ENCODE measurements at places on chromosomes 11 and 22.

GRCh38 chr22:37552524-37553163 is 7.6 kb upstream of the CDC42EP1 start:
- peak; percentile 59 for DNase-seq

DNA sequence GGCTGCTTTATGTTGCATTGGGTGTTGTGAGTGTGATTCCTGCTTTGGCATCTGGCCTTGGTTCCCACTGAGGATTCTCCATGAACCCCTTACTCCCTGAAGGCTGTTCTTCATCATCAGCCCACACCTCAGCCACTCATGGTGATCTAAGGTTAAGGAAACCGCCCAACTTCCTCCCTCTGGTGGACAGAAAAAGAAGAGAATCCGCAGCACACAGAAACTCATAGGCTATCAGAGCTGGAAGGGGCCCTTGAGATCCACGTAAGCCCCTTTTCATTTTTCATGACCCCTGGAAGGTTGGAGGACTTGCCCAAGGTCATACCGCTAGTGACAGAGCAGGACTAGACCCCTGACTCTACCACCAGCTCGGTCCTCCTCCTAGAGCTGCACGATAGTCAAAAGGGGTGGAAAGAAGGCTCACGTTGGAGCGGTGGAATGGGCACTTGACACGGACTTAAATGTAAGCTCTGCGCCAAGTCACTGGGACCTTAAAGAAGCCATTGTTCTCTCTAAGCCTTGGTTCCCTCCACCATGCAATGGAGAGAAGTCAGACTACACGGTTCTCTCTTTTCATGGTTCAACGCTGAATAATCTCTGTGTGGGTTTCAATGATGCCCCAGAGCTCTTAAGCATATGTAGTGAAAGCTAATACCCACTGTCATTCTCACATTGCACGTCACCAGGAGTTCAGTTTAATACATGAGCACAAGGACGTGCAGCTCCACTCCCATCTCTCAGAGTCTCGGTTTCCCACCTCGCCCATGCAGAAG is 83.6 kb upstream of the CRTAM start:
- peak; percentile 50 for DNase-seq

- peak; percentile 74 for DNase-seq
Observed at GRCh38 chr11:61893981-61894380, 2.6 kb upstream of the FADS3 start.

- DNase-seq = no peak
Observed at GRCh38 chr11:115287266-115287665, 216.9 kb downstream of the CADM1 start.

DNA sequence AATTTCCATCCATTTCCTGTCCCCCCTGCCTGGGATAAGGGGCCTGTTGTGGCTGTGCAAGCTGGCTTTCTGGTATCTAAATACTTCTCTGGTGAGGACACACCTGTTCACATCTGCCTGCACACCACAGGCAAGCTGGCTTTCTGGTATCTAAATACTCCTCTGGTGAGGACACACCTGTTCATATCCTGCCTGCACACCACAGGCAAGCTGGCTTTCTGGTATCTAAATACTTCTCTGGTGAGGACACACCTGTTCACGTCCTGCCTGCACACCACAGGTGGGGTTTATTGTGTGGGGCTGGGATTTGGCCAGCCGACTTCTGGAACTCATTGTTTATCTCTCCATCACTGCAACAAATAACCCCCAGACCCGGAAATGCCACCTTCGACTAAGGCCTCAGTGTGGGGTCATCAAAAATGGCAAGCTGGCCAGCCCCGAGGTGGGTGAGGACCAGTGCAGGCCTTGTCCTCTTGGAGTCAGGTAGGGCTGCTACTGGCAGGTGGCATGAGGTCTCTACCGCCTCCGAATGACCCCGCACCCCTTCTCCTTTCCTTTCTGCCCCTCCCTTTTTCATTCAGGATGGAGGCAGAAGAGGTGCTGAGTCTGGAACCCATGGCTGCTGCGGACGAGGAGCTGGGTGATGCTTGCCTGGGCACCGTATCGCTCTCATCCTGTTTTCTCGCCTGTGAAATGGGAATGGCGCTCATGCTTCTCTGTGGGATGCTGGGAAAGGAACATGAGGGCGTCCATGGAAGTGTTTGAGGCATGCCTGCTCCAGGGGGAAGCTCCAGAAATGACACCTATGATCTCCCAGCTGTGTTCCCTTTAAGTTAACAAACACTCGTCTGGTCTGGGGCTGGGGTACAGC is 43.5 kb upstream of the MYEOV start:
- DNase-seq = no peak

GRCh38 chr11:105215528-105215927 is 76.0 kb upstream of the CARD18 start:
- no peak for DNase-seq

DNA sequence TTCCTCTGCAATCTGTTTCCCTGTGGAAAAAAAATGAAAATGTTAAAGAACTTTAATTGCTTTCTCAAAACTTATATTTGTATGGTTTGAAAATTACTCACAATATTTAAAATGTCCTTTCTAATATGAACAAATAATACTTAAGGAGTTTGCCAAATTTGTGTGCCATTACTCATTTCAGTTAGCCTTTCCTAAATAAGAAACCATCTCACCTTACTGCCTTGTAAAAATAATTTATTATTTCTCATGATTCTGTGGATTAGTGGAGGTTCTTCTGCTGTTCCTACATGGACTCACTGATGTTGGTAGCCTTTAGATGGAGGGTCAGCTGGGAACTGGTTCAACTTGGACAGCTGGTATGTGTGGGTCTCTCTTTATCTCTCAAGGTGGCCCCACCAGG is 428.6 kb downstream of the CNTN5 start:
- DNase-seq = no peak

- peak; percentile 47 for DNase-seq
Observed at GRCh38 chr11:118996926-118997626, 862 bp upstream of the CENATAC start.

- no peak for DNase-seq
Observed at GRCh38 chr11:46348566-46349401, 1.5 kb downstream of the DGKZ start.

DNA sequence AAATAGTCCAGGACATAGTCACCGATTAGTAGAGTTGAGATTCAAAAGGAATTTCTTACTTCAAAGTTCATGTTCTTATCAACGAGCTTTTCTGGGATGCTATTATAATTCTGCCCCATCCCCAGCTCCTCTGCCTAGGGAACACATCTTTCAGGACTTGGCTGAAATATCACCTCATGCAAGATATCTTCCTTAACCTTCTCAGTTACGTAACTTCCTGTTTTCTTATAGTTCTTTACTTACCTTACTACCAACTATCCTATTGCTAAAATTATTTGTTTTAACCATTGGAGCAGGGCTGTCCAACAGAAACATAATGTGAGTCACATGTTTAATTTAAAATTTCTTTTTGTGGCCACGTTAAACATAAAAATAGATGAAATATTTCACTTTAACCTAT is 2.3 kb downstream of the NARS2 start:
- DNase-seq = no peak

- no peak for DNase-seq
Observed at GRCh38 chr11:83522911-83523310, 236.7 kb upstream of the CCDC90B start.

- no peak for DNase-seq
Observed at GRCh38 chr11:93952082-93952780, 68.9 kb upstream of the HEPHL1 start.

- DNase-seq = no peak
Observed at GRCh38 chr11:72602250-72602904, 71.8 kb downstream of the PDE2A start.

GRCh38 chr11:2393941-2394817 is 6.4 kb upstream of the TSSC4 start:
- DNase-seq = no peak

DNA sequence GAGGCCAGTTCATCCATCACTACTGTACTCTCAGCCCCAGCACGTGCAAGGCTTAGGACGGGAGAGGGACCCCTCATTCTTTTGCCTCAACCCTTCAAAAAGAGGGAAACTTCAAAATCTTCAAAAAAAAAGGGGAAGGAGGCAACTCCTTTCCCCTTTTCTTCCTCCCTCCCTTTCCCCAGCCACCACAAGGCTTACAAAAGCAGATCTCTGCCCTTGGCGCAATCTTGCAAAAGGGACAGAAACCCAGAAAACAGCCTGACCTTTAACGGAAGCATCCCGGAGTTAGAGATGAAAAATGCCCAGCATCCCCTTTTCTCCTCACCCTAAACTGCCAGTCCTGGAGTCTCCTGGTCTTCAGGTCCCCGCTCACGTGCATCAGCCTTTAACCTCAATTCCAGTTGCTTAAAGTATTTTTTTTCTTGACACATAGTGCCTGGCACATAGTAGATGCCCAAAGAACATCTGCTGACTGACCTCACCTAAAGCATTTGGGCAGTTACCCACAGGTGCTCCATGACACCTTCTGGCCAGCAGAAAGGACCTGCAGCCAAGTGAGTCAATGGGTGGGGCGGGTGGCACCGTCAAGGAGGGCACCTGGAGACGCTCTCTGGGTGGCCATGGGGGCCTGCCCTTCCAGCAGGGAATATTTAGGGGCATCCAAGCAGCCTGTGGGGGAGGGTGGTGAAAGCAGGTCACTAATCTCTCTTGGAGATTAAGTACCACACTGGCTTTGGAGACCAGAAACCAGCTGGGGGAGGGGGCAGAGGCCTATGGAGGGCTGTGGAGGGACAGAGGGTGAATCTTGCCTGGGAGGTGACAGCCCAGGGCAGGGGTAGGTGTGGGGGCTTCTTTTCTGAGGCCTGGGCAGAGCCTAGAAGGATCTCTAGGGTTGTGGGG is 16.3 kb downstream of the NECTIN1 start:
- DNase-seq = no peak

- DNase-seq = peak; percentile 2
Observed at GRCh38 chr22:25680956-25681355, 61.0 kb upstream of the MYO18B start.

GRCh38 chr11:537622-538430 is 499 bp downstream of the LRRC56 start:
- no peak for DNase-seq

DNA sequence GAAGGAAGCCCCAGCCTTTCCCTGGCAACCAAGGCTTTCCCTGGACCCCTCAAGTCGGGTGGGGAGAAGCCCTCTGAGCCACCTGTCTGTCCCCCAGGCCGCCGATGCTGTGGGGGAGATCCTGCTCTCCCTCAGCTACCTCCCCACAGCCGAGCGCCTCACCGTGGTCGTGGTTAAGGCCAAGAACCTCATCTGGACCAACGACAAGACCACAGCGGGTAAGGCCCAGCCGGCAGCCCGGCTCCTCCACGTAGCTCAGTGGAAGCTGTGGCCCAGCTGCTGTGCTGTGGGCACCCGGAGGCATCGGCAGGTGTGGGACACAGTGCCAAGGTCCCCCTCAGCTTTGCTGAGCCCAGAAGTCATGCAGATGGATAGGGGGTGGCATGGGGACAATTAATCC is 12.2 kb upstream of the RHOD start:
- DNase-seq = no peak

- no peak for DNase-seq
Observed at GRCh38 chr11:63770763-63771162, 2.2 kb upstream of the ZFTA start.

- DNase-seq = no peak
Observed at GRCh38 chr11:76776472-76776871, 6.7 kb upstream of the TSKU start.

DNA sequence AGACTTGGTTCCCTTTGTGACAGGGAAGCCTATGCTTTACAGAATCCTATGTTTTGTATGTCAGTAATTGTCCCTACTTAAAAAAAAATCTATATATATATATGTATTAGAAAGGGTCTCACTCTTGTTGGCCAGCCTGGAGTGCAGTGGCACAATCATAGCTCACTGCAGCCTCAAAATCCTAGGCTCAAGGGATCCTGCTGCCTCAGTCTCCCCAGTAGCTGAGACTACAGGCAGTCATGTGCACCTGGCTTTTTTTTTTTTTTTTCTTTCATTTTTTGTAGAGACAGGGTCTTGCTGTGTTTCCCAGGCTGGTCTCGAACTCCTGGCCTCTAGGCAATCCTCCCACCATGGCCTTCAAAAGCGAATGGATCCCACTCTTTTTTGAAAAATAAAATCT is 2.1 kb upstream of the NEAT1 start:
- DNase-seq = no peak

DNA sequence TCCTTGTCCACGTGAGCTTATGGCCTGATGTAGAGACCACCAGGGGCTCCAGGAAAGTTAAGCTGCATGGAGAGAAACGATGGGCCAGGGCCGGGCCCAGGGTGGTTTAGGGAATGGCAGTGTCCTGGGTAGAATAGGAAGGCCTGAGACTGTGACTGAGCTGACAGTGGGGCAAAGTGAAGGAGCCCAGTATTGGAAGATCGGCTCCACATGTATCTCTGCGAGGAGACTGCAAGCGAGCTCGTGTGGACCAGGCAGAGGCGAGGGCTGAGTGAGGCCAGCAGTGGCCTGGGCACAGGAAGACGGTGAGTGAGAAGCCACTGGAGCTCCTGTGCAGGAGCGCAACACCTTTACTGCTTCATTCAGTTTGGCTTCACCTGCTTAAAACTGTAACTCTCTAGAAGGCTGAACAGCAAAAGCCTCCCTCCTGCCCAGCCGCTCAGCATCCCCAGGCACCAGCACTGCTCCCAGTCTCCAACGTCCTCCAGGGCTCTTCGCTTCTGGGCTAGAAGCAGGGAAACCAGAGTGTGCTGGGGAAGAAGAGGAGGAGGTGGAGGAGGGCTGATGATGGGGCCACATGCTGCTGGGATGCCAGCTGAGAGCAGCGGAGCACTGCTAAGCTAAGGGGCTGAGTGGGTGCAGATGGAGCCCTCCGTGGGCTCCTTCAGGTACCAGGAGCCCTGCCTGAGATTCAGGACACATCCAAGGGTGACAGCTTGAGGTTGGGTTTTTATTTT is 13.5 kb downstream of the TCIRG1 start:
- DNase-seq = no peak

- DNase-seq = peak; percentile 55
Observed at GRCh38 chr22:30694171-30694639, 469 bp upstream of the OSBP2 start.

DNA sequence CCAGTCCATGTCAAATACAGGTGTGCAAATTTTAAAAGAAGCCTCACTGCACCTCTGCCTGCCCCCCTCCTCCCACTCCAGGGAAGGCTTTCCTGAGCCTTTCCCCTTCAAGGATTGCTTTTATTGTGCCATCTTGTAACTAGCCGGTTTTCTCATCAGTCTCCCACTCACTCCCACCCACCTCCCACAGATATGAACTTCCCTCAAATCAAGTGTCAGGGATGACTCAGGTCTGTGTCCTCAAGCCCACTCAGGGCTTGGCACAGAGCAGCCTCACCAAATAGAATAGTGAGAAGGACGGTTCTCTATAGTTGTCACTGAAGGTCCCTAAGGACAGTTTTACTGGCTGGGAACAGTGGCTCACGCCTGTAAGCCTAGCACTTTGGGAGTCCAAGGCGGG is 43.0 kb downstream of the THAP12 start:
- no peak for DNase-seq
